Activated CD4-positive, alpha-beta T cell treated with anti-CD3 and anti-CD28 coated beads for 36 hours (primary cell): ENCODE measurements at places on chromosomes 7 and 10.

- H3K36me3 ChIP-seq = no peaks in the 10 kb centered on the region
- H3K4me1 ChIP-seq = peaks cover 5% of the 10 kb centered on the region
- no peak overlapping the region for H3K4me3 ChIP-seq
- peaks cover 10% of the 10 kb centered on the region for H3K27me3 ChIP-seq
Observed at GRCh38 chr10:70786799-70787415, 1.7 kb upstream of the TBATA start.

DNA sequence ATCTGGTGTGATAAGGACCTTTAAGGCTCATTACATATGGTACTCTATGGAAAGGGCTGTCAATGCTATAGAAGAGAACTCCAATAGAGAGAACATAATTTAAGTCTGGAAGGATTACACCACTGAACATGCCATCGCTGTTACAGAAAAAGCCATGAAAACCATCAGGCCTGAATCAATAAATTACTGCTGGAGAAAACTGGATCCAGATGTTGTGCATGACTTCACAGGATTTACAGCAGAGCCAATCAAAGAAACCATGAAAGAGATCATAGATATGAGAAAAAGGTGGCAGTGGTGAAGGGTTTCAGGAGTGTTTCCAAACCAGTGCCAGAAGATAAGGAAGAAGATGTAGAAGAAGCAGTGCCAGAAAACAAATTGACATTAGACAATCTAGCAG lies 18.9 kb upstream of the GPR22 start:
- peaks cover 15% of the 10 kb centered on the region for H3K36me3 ChIP-seq
- no peaks in the 10 kb centered on the region for H3K27me3 ChIP-seq
- no peak for DNase-seq
- H3K4me3 ChIP-seq = no peak overlapping the region

DNA sequence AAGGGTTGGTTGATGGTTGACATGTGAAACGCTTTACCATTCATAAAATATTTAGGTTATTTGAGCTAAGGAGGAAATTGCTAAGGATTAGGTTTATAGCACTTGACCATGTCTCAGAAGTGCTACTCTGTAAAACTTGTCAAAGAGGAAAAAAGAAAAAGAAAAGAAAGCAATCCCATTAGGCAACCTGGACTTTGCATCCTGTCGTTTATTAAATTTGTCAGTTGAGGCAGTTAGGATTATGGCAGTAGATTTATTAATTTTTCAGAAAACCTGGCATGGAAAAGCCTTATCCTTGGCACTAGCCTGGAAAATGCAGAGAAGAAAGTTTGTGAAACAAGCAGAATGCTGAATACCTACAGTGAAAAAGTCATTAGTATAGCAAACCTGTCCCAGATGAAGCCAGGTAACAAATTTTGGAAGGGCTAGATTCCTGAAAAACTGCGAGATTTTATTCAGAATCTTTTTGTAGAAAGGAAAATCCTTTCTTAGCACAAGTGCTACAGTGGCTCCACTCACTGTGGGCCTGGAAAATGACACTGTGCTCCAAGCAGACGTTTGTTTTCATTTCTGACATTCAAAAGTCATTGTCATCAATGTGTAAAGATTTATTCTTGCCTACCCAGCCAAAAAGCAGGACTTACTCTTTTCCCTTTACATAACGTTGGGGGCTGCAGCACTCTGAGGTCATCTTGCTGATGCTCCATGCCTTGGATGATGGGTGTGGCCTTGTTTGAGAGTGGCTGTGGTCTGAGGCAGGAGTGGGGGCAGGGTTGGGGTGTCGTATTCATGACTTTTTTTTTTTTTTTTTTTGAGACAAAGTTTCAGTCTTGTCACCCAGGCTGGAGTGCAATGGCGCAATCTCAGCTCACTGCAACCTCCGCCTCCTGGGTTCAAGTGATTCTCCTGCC lies 664.9 kb downstream of the SUGCT start:
- no peak overlapping the region for H3K27ac ChIP-seq
- H3K36me3 ChIP-seq = no peaks in the 10 kb centered on the region
- H3K4me3 ChIP-seq = no peak overlapping the region
- peaks cover 2% of the 10 kb centered on the region for H3K27me3 ChIP-seq

DNA sequence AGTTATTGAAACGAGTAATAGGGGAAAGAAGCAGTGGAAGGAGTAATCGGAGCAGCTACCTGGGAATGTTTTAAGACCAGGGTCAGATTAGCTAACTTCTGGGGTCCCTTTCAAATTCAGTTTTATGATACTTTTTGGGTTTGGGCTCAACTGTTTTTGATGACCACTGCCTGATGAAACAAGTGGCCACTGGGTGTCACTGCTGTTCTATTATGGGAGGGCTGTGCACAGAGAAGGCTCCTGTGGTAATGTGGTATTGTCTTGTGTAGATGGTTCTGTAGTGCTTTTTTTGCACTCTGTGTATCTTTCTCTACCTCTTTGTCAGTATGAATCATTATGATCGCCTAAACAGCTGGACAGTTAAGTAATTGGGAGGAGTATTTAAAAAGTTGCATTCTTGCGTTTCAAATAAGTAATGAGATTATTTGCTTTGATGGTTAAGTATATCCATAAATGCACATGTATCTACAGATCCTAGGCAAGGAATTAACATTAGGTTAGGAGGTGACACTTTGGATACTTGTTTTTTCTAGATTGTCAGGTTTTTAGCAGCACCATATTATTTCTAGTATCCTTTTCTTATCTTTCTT lies 128.4 kb downstream of the ABCA13 start:
- peaks cover 16% of the 10 kb centered on the region for H3K4me1 ChIP-seq
- DNase-seq = peak; percentile 79
- H3K27ac ChIP-seq = no peak overlapping the region
- H3K36me3 ChIP-seq = no peaks in the 10 kb centered on the region

DNA sequence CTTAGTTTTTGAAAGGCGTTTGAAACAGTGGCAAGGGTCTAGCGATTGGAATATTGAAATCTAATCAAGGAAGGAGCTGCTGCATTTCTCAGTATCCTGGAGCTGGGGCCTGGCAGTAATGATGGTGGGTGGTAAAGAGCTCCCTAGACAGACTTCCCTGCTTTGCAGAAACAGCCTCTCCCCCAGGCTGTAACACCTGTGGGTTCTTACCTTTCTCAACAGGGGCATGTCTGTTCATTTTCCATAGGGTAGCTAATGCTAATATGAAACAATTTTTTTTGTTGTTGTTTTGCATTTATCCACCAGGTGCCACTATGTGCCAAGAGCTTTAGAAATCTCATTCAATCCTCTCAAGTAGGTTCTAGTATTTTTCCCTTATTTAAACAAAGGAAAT lies 345.5 kb downstream of the REEP3 start:
- H3K27ac ChIP-seq = no peak overlapping the region
- H3K4me3 ChIP-seq = no peak overlapping the region
